Activated CD8-positive, alpha-beta memory T cell treated with anti-CD3 and anti-CD28 coated beads for 48 hours (primary cell): ENCODE measurements at places on chromosomes 5 and 9.

DNA sequence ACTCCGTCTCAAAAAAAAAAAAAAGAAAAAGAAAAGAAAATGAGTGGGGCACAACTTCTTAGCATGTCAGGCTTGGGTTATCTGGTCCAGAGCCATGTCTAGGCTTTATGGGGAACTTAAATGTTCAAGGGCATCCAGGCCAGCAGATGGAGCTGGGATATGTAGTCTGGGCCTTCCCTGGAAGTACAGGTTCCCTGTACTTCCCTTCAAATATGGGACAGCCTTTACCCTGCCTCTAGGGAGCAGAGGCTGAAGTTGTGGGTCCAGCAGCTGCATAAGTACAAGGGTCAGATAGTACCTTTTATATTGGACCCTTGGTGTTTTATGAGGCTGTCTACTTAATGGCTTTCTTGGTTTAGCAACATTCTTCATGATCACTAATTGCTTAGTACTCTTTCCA, 42.1 kb downstream of the FAF2 start:
- no peak for DNase-seq

DNA sequence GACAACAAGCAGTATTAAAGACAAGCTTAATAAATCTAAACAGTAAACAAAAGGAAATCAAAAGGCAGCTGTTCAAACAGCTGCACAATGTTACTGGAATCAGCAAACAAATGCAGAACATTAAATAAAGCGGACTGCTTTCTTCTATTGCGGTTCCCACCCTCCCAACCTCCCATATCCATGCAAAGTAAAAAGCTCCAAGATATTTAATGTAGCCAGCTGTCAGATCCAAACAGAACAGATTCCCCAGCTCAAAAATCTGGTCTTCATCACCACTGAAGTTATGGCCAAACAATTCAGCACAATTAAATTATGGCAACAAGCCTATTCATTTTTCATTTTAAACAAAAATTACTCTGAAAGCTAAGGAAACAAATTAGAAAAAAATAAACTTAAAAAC, 75.9 kb downstream of the SLC38A9 start:
- no peak for DNase-seq

DNA sequence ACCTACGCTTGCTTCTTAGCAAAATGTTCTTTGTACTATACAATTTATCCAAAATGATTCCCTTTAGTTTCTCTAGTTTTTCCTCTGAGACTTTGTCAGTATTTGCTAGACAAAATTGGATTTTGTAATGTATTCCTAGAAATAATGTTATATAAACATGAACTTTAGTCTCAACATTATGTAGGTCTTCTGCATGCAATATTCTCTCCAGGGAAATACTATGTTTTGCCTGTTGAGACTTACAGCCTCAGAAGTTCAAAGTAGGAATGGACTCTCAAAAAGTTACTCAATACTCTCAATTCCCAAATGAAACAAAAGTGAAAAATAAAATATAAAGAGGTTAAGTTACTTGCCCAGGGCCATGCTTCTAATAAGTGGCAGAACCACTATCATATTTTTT, 24.8 kb upstream of the SMC2 start:
- DNase-seq, result no peak

GRCh38 chr9:77188242-77188641, 10.9 kb downstream of the VPS13A start:
- no peak for DNase-seq

GRCh38 chr9:69678843-69679538, 6.8 kb upstream of the APBA1 start:
- DNase-seq, result no peak
